Kidney glomerular epithelial cell (primary cell): ENCODE measurements at places on chromosomes 1 and 21.

DNA sequence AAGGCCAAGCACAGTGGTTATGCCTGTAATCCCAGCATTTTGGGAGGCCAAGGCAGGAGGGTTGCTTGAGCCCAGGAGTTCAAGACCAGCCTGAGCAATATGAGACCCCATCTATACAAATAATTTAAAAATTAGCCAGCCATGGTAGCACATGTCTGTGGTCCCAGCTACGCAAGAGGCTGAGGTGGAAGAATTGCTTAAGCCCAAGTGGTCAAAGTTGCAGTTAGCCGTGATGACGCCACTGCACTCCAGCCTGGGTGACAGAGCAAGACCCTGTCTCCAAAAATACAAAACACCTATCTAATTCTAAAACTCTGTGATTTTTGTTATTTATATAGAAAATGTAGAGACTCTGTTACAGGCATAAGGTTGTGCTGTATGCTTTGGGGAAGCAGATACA, 44.2 kb upstream of the ZYG11A start:
- DNase-seq, result no peak

DNA sequence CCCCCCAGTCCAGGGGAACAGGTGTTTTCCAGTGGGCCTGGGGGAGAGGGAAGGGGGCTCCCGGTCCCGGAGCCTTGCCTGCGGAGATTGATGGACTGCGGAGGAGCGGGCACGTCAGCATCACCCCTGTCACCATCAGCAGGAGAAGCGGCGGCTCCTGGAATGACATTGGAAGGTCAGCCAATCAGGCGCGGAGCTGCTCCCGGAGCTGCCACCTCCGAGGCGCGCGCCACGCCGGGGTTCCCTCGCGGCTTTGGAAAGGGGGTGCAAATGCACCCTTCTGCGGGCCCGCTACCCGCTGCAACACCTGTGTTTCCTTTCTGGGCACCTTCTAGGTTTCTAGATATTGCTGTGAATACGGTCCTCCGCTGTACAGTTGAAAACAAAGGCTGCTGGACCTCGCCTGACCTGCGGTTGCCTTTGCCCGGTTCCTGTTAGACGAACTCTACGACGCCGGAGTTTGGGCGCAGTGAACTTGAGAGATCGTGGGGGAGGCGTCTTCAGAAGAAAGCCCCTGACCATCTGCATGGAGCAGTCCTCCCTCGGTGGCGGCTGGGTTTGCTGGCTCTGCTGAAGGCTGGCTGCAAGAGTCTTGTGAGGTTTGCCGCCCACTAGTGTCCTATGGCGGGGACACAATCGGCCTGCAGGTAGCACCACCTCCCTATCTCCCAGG, 5.3 kb downstream of the DSCAM start:
- no peak for DNase-seq

DNA sequence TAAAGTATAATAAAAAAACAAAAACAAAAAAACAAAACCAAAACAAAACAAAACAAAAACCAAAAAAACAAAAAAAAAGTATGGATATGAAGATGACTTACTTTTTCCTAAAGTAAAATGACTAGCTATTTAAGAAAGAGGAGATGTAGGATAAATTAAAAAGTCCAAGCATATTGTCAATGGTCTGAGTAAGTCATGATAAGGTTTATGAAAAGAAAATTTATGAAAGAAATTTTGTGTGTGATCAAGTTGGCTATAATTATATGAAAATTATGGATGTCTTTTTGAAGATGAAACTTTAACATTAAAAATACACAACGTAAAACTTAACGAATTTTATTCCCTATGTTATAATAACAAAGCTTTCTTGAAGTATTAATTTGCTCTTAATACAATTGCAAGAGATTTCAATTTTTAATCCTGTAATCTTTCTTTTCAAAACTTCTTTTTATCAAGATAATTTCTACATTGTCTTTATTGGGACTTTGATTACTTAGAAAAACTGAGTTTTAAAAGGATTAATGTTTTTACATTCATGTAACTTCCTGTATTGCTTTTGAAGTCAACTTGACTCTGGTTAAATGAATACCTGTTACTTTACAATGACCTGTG, 200.9 kb upstream of the IVNS1ABP start:
- no peak for DNase-seq

- DNase-seq, result no peak
Observed at GRCh38 chr21:27649323-27649722, 682.4 kb upstream of the ADAMTS5 start.

DNA sequence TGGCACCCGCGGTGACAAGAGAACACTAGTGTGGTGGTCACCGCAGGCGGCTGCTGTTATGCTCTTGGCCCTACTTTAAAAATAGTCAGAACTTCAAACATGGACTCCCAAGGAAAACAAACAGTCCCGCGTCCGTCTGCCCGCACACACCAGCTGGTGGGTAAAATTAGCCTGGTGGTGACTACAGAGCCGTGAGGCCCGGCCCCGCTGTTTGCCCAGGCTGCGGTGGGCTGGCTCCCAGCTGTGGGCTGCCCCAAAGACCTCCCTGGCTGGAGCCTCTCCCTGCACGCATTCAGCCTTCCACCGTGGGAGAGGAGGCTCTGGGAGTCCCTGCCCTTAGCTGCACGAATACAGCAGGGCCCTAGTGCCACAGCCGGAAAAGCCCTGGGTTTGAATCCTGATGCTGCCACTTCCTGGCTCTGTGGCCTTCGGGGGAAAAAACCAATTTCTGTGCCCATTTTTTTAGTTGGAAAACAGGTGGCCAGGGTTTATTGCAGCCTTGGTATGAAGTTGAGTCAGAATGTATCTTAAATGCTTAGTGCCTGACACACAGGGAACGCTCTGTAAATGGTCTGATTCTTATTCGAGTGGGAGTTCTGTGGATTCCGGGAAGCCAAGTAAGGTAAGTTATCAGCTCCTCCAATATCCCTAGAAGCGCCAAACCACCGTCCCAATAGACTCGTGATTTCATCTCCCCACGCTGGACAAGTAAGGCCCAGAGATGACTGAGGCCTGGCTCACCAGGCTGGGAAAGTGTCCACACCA, 58.2 kb downstream of the ALPL start:
- DNase-seq, result peak; percentile 13

- DNase-seq, result no peak
Observed at GRCh38 chr1:59561796-59562195, 253.0 kb upstream of the HOOK1 start.

DNA sequence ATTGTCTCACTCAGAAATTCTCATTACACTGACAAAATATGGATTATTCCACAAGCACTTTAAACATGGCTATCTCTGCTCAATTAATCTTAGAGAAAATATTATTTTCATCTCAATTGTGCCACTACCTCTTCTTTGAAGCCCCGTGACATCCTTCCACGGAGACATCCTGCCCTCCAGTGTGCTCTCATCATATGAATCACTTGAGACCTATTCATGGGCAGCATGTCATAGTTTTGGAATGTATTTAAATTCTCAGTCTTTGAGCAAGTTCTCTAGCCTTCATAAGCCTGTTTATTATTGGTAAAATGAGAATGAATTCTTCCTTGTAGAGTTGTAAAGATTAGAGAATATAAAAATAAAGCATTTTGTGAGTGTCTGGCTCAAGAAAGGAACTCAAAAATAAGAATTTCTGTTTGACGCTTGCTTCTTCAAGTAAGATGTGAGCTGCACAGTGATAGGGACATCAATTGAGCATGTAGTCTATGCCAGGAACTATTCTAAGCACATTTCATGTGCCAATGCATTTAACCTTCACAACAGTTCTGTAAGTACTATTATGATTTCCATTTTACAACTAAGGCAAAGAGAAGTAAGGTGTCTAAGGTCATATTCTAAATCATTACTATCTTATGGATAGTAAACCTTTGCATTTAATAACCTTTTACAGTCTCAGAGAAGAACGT, 557.4 kb upstream of the ZRANB2 start:
- DNase-seq, result peak; percentile 17

GRCh38 chr1:40394491-40395172, 21.1 kb downstream of the SMAP2 start:
- no peak for DNase-seq

DNA sequence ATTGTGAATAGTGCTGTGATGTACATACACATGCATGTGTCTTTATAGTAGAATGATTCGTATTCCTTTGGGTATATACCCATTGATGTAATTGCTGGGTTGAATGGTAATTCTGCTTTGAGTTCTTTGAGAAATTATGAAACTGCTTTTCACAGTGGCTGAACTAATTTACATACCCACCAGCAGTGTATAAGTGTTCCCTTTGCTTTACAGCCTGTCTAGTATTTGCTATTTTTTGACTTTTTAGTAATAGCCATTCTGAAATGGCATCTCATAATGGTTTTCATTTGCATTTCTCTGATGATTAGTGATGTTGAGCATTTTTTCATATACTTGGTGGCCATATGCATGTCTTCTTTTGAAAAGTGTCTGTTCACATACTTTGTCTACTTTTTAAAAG, 54.5 kb upstream of the FAM78B start:
- no peak for DNase-seq
